Subcutaneous preadipocyte (primary cell): ENCODE measurements at places on chromosomes 11 and 22. TPM values are rescaled to one million over a fixed set of nuclear protein-coding genes. Genes with fewer than 3 reads are reported as not detected.

The OR51E1 gene
- not detected in 2 replicates for total RNA-seq

The C11orf52 gene
- 0.37 TPM in 1 of 2 replicates, not detected in the other for total RNA-seq

The LARGE2 gene
- not detected in 2 replicates for total RNA-seq

The MN1 gene
- 1.8 and 4.1 TPM in 2 replicates for total RNA-seq

The CD248 gene
- 63.5 and 135 TPM in 2 replicates for total RNA-seq

The KRTAP5-9 gene
- total RNA-seq = not detected in 2 replicates

The MUC6 gene
- not detected in 2 replicates for total RNA-seq

The YPEL4 gene
- total RNA-seq = 0.39 and 0.73 TPM in 2 replicates

The VEGFB gene
- 26.0 and 29.4 TPM in 2 replicates for total RNA-seq

The SUSD2 gene
- total RNA-seq = 2.9 and 15.6 TPM in 2 replicates

The NUP160 gene
- total RNA-seq = 31.6 and 46.3 TPM in 2 replicates

The ANO1 gene
- not detected in 2 replicates for total RNA-seq

The SAA1 gene
- total RNA-seq = not detected in 2 replicates

The NAALAD2 gene
- 0.73 and 0.98 TPM in 2 replicates for total RNA-seq

The RAG1 gene
- total RNA-seq = 0.20 and 0.37 TPM in 2 replicates

The MISFA gene
- total RNA-seq = under 0.01 and 0.59 TPM in 2 replicates

The SSH3 gene
- total RNA-seq = 10.3 and 11.3 TPM in 2 replicates

The TMEM126B gene
- 48.5 and 57.0 TPM in 2 replicates for total RNA-seq

The VSIG2 gene
- total RNA-seq = not detected in 2 replicates

The OR2D3 gene
- under 0.01 TPM in 1 of 2 replicates, not detected in the other for total RNA-seq

The MUC5AC gene
- not detected in 2 replicates for total RNA-seq

The FGF19 gene
- total RNA-seq = not detected in 2 replicates

The DSCAML1 gene
- not detected in 2 replicates for total RNA-seq

The IGSF9B gene
- total RNA-seq = 0.20 and 0.37 TPM in 2 replicates

The DKK3 gene
- total RNA-seq = 11.1 and 14.7 TPM in 2 replicates

The MFRP gene
- not detected in 2 replicates for total RNA-seq

The PITPNB gene
- 20.6 and 28.7 TPM in 2 replicates for total RNA-seq

The DRD2 gene
- not detected in 2 replicates for total RNA-seq

The MRGPRG gene
- not detected in 2 replicates for total RNA-seq
